ENCODE measurements at places on chromosomes 16 and 17.

GRCh38 chr16:85215478-85216118 is 103.3 kb upstream of the CIBAR2 start:
- DNase-seq = no peak

GRCh38 chr16:54780266-54780665 is 150.4 kb upstream of the IRX5 start:
- no peak for DNase-seq

GRCh38 chr17:43979671-43980070 is 24.8 kb upstream of the NAGS start:
- no peak for DNase-seq

- DNase-seq = no peak
These were observed 25.4 kb downstream of the CACNA1G start for GRCh38 chr17:50585891-50586290.
